ENCODE measurements at places on chromosomes 7 and 10.

GRCh38 chr10:28214219-28214618 is 88.6 kb downstream of the MPP7 start:
- no peaks in the 10 kb centered on the region for H3K36me3 ChIP-seq
- H3K4me1 ChIP-seq = no peaks in the 10 kb centered on the region
- no peaks in the 10 kb centered on the region for H3K27me3 ChIP-seq
- no peak overlapping the region for H3K4me3 ChIP-seq
- DNase-seq = no peak

DNA sequence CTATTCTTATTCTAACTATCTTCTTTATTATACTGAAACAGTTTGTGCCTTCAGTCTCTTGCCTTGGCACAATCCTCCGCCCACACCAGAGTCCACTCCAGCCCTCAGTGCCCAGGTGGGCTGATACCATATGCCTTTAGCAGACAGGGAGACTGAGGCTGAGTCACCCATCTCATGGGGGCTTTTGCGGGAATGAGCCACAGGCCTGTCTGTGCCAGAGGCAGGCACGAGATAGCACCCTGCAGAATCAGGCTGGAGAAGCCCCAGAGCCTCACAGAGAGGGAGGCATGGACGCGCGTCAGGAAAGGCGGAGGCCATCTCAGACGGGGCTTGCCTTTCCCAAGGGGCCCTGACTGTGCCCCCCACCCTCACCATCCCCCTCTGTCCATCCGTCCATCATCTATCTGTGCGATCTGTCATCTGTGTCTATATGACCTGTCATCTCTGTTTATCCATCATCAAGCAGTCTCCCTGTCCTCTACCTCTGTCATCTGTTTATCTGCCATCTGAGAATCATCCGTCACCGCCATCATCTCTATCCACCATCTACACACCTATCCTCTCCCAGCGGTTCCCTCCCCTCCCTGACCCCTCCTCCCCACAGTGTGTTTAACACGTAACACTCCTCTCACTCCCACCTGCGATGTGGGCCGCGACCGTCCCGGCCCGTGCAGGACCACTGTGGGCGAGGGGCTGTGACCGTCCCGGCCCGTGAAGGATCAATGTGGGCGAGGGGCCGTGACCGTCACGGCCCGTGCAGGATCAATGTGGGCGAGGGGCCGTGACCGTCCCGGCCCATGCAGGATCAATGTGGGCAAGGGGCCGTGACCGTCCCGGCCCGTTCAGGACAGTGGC is 7.3 kb upstream of the ADAP1 start:
- H3K27me3 ChIP-seq = no peaks in the 10 kb centered on the region
- no peak overlapping the region for H3K4me3 ChIP-seq
- no peak for DNase-seq
- peaks cover 5% of the 10 kb centered on the region for H3K36me3 ChIP-seq
- H3K27ac ChIP-seq = no peak overlapping the region

DNA sequence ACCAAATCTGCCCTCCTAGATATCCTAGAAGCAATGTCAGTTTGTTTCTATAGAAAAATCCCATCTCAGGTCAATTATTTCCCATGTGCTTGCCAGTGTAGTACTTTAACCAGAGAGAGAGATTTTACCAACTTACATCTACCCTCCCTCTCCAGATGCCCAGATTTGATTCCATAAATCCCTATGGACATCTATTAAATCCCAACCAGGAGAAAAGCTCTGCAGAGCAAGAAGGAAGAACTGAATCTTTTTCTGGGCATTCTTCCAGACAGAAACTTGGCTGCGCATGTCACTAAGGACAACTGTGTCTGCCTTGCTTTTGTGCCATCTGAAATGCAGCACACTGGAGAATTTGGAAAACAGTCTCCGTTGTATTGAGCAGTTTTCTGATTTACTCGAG is 597.6 kb downstream of the SORCS1 start:
- no peaks in the 10 kb centered on the region for H3K27me3 ChIP-seq
- DNase-seq = no peak
- H3K36me3 ChIP-seq = no peaks in the 10 kb centered on the region
- no peak overlapping the region for H3K27ac ChIP-seq

GRCh38 chr10:124359336-124359832 is 59.3 kb downstream of the OAT start:
- no peaks in the 10 kb centered on the region for H3K27me3 ChIP-seq
- H3K27ac ChIP-seq = no peak overlapping the region
- DNase-seq = no peak
- no peaks in the 10 kb centered on the region for H3K36me3 ChIP-seq

DNA sequence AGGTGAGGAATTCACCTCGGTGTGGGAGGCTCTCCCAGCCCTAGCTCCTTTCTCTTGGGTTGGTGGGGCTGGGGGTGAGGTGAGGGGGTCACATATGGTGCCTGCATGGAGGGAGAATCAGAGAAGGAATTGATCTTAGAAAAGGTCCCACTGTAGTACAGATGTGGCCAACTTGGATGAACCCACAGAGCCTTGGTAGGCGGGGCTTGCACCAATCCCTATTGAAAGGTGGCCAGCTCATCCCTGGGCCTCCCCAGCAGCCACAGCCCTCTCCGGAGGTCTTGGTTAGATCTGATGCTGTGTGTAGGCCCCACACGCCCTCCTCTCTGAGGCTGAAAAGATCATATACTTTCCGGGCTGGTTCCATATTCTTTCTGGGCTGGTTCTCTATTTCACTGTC is 19.0 kb downstream of the HKDC1 start:
- no peak overlapping the region for H3K4me3 ChIP-seq
- no peak overlapping the region for H3K27ac ChIP-seq
- no peak for DNase-seq
- H3K27me3 ChIP-seq = no peaks in the 10 kb centered on the region

- no peaks in the 10 kb centered on the region for H3K4me1 ChIP-seq
- H3K27me3 ChIP-seq = no peaks in the 10 kb centered on the region
- DNase-seq = no peak
- no peaks in the 10 kb centered on the region for H3K36me3 ChIP-seq
- H3K27ac ChIP-seq = no peak overlapping the region
These were observed 66.0 kb downstream of the IPMK start for GRCh38 chr10:58201704-58202103.

DNA sequence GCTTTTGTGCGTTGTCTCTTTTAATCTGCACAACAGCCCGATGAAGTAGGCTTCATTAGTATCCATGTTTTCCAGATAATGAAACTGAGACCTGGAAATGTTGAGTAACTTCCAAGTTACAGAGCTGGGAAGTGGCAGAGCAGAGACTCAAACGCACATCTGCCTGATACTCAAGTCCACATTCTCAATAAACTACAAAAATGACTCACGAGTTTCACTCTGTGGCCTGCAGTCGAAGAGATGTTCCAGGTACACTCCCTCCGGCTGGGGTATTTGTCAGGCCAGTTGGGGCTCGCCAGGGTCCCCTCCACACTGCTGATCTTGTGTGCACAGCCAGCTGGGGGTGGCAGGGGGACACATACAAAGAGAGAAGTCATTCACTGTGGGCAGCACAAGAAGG is 17.7 kb upstream of the OPALIN start:
- no peaks in the 10 kb centered on the region for H3K27me3 ChIP-seq
- no peak for DNase-seq
- no peak overlapping the region for H3K4me3 ChIP-seq
- H3K36me3 ChIP-seq = no peaks in the 10 kb centered on the region

DNA sequence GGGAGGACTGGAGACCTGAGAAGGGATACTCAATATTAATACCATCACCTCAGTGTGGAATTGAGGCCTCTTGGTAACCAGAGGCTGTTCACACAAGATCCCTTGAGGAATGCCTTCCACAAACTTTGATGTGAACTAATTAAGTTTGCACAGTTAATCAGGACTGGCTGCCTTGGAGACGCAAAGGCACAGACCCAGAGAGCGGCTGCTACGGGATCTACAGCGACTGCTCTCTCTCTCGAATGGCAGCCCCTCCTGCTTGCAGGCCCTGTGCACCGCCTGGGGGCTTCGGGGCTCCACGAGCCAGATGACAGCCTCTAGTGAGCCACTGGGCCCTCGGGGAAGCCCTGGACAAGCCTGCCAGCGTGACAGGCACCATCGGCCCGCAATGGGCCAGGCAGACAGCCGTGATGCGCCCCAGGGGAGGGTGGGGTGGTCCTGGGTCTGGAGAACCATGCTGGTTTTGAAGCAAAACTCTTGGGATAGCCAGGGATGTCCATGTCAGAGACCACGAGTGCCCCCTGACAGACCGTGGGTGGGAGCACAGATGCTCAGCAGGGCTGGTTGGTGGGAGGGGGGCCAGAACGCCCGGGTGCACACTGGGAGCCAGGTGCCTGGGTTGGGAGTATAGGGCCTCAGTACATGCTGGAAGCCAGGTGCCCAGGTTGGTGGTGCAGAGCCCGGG is 195.6 kb downstream of the ELFN1 start:
- no peak for DNase-seq
- no peaks in the 10 kb centered on the region for H3K27me3 ChIP-seq
- H3K4me1 ChIP-seq = no peaks in the 10 kb centered on the region
- H3K36me3 ChIP-seq = no peaks in the 10 kb centered on the region

DNA sequence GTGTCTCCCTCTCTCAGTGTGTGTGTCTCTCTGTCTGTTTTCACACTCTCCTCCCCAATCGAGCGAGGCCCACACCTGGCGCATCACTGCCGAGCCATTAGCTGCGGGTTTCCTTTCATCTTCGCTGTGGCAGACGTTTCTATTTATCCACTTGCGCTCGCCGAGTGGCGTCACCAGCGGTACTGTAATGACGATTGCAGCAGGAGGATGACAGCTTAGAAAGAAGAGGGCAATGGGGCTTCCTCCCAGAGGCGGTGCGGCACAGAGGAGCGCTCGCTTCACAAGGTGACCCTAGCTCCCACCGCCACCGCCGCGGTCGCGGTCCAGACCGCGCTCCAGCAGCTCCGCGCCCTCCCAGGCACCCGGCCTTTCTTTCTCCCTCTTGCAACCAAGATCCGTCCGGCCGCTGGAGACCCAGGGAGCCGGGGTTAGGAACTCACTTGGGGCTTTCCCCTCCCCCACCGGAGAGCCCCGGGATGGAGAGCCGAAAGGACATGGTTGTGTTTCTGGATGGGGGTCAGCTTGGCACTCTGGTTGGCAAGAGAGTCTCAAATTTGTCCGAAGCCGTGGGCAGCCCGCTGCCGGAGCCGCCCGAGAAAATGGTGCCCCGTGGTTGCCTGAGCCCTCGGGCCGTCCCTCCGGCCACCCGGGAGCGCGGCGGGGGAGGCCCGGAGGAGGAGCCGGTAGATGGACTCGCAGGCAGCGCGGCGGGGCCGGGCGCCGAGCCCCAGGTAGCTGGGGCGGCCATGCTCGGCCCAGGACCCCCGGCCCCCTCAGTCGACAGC is at the start of gene EVX1:
EVX1 (plus strand) TSS at position 248 of the 785 bp plus-strand sequence; CDS start at position 477, 229 bp downstream.
- no peaks in the 10 kb centered on the region for H3K36me3 ChIP-seq
- peaks cover 17% of the 10 kb centered on the region for H3K4me1 ChIP-seq
- no peak within 1 kb of the TSS for H3K4me3 ChIP-seq
- H3K27me3 ChIP-seq = no peaks in the 10 kb centered on the region

DNA sequence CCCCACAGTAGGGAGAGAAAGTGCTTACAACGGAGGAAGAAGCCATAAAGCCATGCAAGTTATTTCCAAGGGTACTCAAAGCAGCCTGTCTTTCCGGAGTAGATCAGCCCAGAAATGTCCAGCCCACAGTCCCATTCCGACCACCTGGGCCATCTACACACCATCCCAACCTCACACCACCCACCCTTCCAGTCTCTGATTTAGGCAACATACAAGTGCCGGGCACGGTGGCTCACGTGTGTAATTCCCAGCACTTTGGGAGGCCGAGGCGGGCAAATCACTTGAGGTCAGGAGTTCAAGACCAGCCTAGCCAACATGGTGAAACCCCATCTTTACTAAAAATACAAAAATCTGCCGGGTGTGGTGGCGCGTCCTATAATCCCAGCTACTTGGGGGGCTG is 35.1 kb downstream of the LRRC20 start:
- H3K27ac ChIP-seq = no peak overlapping the region
- H3K4me3 ChIP-seq = no peak overlapping the region
- no peaks in the 10 kb centered on the region for H3K36me3 ChIP-seq
- H3K27me3 ChIP-seq = no peaks in the 10 kb centered on the region

GRCh38 chr10:9898633-9899395 is 1118.9 kb upstream of the CELF2 start:
- no peaks in the 10 kb centered on the region for H3K4me1 ChIP-seq
- no peak overlapping the region for H3K4me3 ChIP-seq
- no peaks in the 10 kb centered on the region for H3K36me3 ChIP-seq
- no peaks in the 10 kb centered on the region for H3K27me3 ChIP-seq
- DNase-seq = no peak
- no peak overlapping the region for H3K27ac ChIP-seq

DNA sequence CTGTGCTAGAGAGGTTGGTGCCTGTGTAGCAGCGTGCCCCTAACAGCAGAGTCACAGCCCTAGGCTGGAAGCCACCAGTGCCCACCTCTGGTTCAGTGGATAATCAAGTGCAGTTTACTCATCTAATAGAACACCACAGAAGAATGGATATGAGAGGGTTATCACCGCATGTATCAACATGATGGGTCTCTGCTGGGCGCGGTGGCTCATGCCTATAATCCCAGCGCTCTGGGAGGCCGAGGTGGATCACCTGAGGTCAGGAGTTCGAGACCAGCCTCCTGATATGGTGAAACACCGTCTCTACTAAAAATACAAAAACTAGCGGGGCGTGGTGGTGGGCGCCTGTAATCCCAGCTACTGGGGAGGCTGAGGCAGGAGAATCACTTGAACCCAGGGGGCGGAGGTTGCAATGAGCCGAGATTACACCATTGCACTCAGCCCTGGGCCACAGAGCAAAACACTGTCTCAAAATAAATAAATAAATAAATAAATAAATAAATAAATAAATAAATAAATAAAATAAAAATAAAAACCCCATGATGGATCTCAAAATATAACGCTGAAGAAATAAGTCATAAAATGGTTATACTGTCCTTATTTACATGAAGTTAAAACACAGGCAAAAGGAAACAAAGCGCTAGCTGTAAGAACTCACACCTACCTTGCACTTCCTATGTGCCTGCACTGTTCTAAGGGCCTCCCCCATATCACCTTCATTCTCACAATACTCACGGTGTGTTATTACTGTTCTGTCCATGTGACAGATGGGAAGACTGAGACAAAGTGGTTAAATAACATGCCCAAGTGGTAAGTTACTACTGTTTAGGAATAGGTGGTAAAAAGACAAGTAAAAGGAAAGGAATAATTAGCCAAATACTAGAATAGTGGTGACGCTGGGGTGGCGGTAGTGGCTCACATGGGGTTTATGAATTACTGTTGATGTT is 70.9 kb downstream of the AMZ1 start:
- DNase-seq = no peak
- no peaks in the 10 kb centered on the region for H3K27me3 ChIP-seq
- H3K4me3 ChIP-seq = no peak overlapping the region
- peaks cover 3% of the 10 kb centered on the region for H3K36me3 ChIP-seq
- peaks cover 52% of the 10 kb centered on the region for H3K4me1 ChIP-seq

All from upper lobe of left lung (tissue), 6 donors.